ENCODE measurements at places on chromosomes 5 and 9.
A peak's percentile ranks its signal among the peaks of the same experiment; 100 is the strongest.

DNA sequence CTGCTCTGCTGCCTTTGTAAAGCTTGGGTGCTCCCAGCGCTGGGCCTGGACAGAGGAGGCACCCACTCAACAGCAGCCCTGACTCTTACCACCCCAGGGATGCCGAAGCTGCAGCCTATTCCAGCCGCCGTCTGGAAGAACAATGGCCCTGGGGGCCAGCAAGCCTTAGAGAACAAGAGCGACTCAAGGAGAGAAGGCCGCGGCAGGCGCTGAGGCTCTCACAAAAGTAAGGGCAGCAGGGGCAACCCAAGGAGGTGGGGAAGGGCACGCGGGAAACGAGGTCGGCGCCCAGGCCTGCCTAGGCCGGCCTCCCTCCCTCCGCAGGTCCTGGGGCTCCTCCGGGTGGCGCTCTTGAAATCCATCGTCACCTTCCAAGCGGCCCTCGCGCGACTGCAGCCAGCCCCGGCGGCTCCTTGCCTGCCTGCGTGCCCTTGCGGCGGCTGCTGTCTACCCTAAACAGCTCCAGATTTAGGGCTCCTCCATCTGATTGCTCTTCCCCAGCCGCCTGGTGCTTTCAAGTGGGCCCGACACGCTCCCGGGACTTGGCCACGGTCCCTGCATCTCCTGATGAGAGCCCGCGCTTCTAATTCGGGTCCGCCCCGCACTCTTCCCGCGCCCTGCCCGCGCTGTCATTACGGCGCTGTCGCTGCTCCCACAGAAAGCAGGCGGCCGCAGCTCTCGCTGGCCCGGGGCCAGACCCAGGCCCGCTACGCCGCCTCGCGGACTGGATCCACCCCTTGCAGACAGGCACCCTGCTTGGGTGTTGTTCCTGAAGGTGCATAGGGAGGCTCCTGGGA lies 213.3 kb downstream of the SEMA6A start:
- no peak for DNase-seq

GRCh38 chr5:3896098-3896497 lies 300.5 kb downstream of the IRX1 start:
- no peak for DNase-seq

DNA sequence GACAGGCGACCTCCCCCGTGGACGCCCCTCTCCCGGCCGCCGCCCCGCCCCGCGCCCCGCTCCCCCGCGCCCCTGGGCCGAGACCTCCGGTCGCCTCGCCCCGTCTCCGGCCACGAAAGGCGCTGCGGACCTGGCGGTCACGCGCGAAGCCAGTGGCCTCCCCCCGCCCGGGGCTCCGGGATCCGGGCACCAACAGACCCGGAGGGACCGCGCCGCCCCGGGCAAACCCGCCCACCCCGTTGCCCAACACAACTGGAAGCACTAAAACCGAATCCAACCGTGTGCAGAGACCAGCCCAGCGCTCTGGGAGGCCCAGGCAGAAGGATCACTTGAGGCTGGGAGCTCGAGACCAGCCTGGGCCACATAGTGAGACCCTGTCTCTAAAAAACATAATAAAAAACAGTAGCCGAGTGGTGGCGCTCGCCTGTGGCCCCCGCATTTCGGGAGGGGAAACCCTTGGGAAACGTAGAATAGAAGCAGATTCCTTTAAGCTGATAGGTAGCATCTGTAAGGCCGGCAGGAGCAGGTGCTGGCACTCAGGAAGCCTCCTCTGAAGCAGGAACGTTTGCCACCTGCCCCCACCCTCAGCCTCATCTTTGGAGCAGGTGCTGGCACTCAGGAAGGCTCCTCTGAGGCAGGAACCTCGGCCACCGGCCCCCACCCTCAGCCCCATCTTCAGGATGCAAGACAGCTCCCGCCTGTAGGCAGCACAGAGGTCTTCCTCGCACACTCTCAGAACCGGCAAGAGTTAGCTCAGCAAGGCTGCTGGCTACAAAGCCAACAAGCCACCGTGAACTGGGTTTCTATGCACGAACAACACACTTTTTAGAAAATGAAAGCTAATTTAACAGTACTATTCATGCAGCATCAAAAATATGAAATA lies 4.6 kb upstream of the SLC9A3 start:
- DNase-seq = peak; percentile 52

GRCh38 chr9:34079181-34079580 lies 30.5 kb upstream of the UBAP2 start:
- DNase-seq = no peak

All from NB4 (cell line).